ENCODE measurements at places on chromosomes 5 and 9.

- no peak for DNase-seq
Observed at GRCh38 chr5:58299256-58299655, 160.6 kb downstream of the PLK2 start.

- DNase-seq: no peak
Observed at GRCh38 chr9:119368681-119369581, at the start of gene BRINP1. BRINP1 (minus strand) TSS chr9:119369435; CDS start chr9:119313355, 56,080 bp downstream.

GRCh38 chr5:143207563-143208364 lies 195.7 kb downstream of the NR3C1 start:
- DNase-seq: no peak

- no peak for DNase-seq
Observed at GRCh38 chr5:92562065-92562464, 1019.0 kb downstream of the NR2F1-AS1 start.
